Osteocyte (in vitro differentiated cells): ENCODE measurements at places on chromosomes 3 and 15. TPM values are rescaled to one million over a fixed set of nuclear protein-coding genes. Genes with fewer than 3 reads are reported as not detected.

GRCh38 chr3:47520756-47521155 is 7.2 kb upstream of the ELP6 start:
- no peaks in the 10 kb centered on the region for H3K36me3 ChIP-seq
- no peak for DNase-seq
- H3K4me1 ChIP-seq = peaks cover 9% of the 10 kb centered on the region
- H3K4me3 ChIP-seq = no peak overlapping the region

DNA sequence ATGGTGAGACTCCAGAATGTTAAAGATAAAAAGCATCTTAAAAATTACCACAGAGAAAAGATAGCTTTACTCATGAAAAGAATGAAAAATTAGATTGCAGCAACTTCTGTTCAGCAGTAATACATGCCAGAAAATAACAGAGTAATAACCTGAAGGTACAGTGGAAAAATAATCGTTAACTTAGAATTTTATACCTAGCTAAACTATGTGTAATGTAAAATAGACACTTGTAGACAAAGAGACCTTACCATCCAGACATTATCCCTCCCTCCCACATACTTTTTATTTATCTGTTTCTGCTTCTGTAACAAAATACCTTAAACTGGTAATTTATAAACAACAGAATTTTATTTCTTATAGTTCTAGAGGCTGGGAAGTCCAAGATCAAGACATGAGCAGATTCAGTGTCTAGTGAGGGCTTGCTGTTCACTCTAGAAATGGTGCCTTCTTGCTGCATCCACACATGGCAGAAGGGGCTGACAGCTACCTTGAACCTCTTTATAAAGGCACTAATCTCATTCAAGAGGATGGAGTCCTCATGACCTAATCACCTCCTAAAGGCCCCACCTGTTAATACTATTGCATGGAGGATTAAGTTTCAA is 90.7 kb downstream of the COL6A6 start:
- no peaks in the 10 kb centered on the region for H3K4me1 ChIP-seq
- no peak for DNase-seq
- no peak overlapping the region for H3K4me3 ChIP-seq
- no peak overlapping the region for H3K27ac ChIP-seq

- no peaks in the 10 kb centered on the region for H3K36me3 ChIP-seq
- H3K4me3 ChIP-seq = peak overlapping the region; percentile 66
- DNase-seq = no peak
- H3K4me1 ChIP-seq = peaks cover 100% of the 10 kb centered on the region
- H3K27ac ChIP-seq = peak overlapping the region; percentile 99
Observed at GRCh38 chr3:129598000-129598381, 8.5 kb downstream of the PLXND1 start.

The LARP6 gene
- total RNA-seq = 119 and 123 TPM in 2 replicates

The FOXB1 gene
- total RNA-seq = not detected in 2 replicates

DNA sequence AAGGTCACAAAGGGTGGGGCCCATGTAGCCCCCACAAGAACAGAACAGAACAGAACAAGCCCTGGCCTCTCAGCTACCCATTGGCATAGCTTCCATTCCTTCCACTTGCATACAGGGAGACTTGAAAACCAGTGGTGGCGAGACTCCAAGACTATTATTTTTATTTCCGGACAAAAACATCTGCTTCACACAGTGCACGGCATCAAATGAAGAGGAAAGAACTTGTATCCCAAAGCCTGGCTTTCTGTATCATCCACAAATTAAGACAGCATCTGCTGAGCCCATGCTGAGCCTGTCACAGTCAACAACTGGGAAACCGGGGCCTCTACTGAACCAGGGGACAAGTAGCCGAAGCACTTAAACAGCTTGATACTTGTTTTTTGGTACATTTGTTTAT is 56.0 kb downstream of the CLEC3B start:
- no peak overlapping the region for H3K4me3 ChIP-seq
- no peaks in the 10 kb centered on the region for H3K27me3 ChIP-seq
- H3K36me3 ChIP-seq = no peaks in the 10 kb centered on the region
- H3K27ac ChIP-seq = peak overlapping the region; percentile 95
- no peak for DNase-seq

- no peaks in the 10 kb centered on the region for H3K4me1 ChIP-seq
- H3K36me3 ChIP-seq = no peaks in the 10 kb centered on the region
- H3K27ac ChIP-seq = no peak overlapping the region
- no peak overlapping the region for H3K4me3 ChIP-seq
Observed at GRCh38 chr3:180000500-180000899, 36.2 kb downstream of the PEX5L start.

GRCh38 chr3:45537970-45538640 is 56.4 kb upstream of the LIMD1 start:
- H3K4me1 ChIP-seq = peaks cover 30% of the 10 kb centered on the region
- peaks cover 16% of the 10 kb centered on the region for H3K36me3 ChIP-seq
- no peaks in the 10 kb centered on the region for H3K27me3 ChIP-seq
- H3K27ac ChIP-seq = peak overlapping the region; percentile 71
- H3K4me3 ChIP-seq = no peak overlapping the region
- DNase-seq = no peak

DNA sequence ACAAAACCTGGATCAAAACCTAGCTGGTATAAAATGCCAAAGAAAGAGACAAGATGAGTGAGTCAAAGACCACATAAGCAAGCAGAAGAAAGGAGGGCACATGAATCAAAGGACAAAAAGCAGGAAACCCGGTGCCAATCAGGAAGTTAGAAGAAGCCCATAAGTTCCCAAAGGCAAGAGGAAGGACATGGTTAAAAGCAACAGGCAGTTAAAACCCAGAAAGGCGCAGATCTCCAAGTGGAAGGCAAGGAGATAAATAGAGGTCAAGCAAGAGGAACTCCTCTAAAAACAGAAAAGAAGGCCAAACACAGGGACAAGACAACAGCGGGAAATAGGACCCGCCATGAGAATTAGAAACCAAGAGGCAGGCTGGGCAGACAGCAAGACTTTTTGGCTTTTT is 4.4 kb downstream of the TMOD2 start:
- no peak overlapping the region for H3K27ac ChIP-seq
- DNase-seq = no peak
- H3K4me3 ChIP-seq = no peak overlapping the region
- H3K36me3 ChIP-seq = peaks cover 6% of the 10 kb centered on the region
- H3K4me1 ChIP-seq = peaks cover 22% of the 10 kb centered on the region
- H3K27me3 ChIP-seq = peaks cover 28% of the 10 kb centered on the region

- no peak overlapping the region for H3K27ac ChIP-seq
- H3K36me3 ChIP-seq = no peaks in the 10 kb centered on the region
- peaks cover 3% of the 10 kb centered on the region for H3K27me3 ChIP-seq
- no peak for DNase-seq
- no peaks in the 10 kb centered on the region for H3K4me1 ChIP-seq
- H3K4me3 ChIP-seq = no peak overlapping the region
Observed at GRCh38 chr3:28089527-28089897, 151.9 kb upstream of the CMC1 start.

GRCh38 chr15:97728791-97729190 is 231.7 kb upstream of the ARRDC4 start:
- no peaks in the 10 kb centered on the region for H3K4me1 ChIP-seq
- no peak for DNase-seq
- H3K27me3 ChIP-seq = peaks cover 21% of the 10 kb centered on the region
- no peaks in the 10 kb centered on the region for H3K36me3 ChIP-seq
- H3K4me3 ChIP-seq = no peak overlapping the region

- no peak for DNase-seq
- H3K4me3 ChIP-seq = no peak overlapping the region
- H3K27ac ChIP-seq = no peak overlapping the region
- H3K27me3 ChIP-seq = no peaks in the 10 kb centered on the region
- no peaks in the 10 kb centered on the region for H3K36me3 ChIP-seq
Observed at GRCh38 chr3:58874795-58875194, 175.0 kb downstream of the CFAP20DC start.

The CLDN11 gene
- total RNA-seq = 10.8 and 13.8 TPM in 2 replicates

The CCNB2 gene
- total RNA-seq = 12.2 and 12.7 TPM in 2 replicates

DNA sequence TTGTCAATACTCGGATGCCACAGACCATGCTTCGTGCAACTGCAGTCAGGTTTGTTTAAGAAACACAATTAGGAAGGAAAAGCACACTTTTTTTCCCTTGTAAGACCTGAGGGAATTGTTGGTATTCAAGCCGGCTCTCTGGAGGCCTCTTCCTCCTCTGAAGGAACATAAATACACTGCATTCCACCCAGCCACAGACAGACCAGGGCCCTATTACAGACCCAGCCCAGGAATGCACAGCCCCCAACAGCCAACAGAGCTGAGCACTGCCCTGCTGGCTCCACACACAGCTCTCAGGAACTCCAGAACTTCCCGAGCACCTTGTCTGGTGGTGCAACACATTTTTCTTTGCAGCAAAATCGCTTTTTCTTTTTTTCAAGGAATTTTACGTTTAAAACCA is 488.7 kb upstream of the PROK2 start:
- H3K36me3 ChIP-seq = no peaks in the 10 kb centered on the region
- H3K4me1 ChIP-seq = peaks cover 70% of the 10 kb centered on the region
- no peak for DNase-seq
- H3K27me3 ChIP-seq = peaks cover 4% of the 10 kb centered on the region
- H3K27ac ChIP-seq = peak overlapping the region; percentile 84

DNA sequence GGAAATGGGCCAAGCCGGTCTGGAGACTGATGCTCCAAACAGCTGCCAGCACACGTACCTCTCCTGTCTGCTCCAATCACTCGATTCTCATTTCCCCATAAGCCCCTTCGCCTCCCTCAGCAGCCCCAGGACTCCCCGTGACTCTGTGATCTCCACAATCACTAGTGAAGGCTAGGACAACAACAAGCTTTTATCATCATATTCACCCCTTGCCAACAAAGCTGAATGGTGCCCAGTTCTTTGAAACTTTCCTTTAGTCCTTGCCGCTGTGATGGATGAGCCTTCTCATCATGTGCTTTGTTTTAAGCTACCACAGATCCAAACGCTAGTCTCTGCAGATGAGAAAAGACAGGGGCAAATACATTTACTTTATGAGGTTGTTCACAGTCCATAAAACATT is 242.0 kb downstream of the SV2B start:
- H3K36me3 ChIP-seq = no peaks in the 10 kb centered on the region
- no peaks in the 10 kb centered on the region for H3K4me1 ChIP-seq
- no peak overlapping the region for H3K4me3 ChIP-seq
- H3K27me3 ChIP-seq = no peaks in the 10 kb centered on the region
- H3K27ac ChIP-seq = no peak overlapping the region

DNA sequence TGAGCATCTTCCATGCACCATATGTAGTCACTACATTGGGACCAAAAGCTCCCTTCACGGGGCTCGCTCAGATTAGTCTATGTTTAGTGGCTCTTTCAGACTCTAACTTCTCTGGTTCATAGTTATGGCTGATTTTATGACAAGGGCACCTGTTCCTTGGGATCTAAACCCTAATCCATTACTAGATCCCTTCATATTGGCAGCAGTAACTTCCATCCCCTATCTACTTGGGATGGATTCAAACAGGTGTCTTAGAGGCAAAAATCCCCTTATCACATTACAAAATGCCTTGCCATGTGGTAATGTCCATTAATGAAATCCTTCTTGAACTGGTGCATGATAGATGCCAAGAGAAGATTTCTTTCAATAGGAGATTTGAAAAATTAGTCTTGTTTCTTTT is 96.7 kb upstream of the TP63 start:
- H3K4me1 ChIP-seq = no peaks in the 10 kb centered on the region
- no peak overlapping the region for H3K27ac ChIP-seq
- H3K4me3 ChIP-seq = no peak overlapping the region
- no peaks in the 10 kb centered on the region for H3K36me3 ChIP-seq
- peaks cover 17% of the 10 kb centered on the region for H3K27me3 ChIP-seq

The TIMP4 gene
- 5.0 and 5.4 TPM in 2 replicates for total RNA-seq

The MESD gene
- 25.3 and 26.3 TPM in 2 replicates for total RNA-seq

DNA sequence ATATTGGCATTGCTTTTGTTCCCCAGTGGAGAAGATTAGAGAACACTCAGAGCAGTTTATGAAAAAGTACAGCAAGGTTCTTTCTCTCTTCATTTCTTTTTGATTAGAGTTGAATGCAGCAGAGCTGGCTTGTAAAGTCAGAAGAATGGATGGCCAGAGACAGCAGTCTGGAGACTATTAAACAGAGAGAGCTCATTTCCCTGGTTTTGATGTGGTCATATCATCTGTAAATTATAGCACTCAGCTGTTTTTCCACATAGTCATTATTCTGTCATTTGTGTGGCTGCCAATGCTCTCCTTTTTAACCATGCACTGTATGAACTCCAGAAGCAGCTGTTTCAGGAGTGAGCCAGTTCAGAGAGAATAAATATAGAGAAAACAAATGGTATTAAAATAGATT is 177.4 kb upstream of the CRBN start:
- no peaks in the 10 kb centered on the region for H3K27me3 ChIP-seq
- H3K36me3 ChIP-seq = no peaks in the 10 kb centered on the region
- no peak for DNase-seq
- no peak overlapping the region for H3K4me3 ChIP-seq
- H3K4me1 ChIP-seq = no peaks in the 10 kb centered on the region

GRCh38 chr3:38746641-38747040 is 69.4 kb downstream of the SCN10A start:
- H3K27me3 ChIP-seq = no peaks in the 10 kb centered on the region
- no peak for DNase-seq
- H3K4me1 ChIP-seq = no peaks in the 10 kb centered on the region
- H3K36me3 ChIP-seq = no peaks in the 10 kb centered on the region

- no peaks in the 10 kb centered on the region for H3K36me3 ChIP-seq
- no peak overlapping the region for H3K27ac ChIP-seq
- H3K27me3 ChIP-seq = peaks cover 45% of the 10 kb centered on the region
Observed at GRCh38 chr15:80321853-80322252, 69.8 kb upstream of the CTXND1 start.

The ADCY5 gene
- 10.6 and 15.3 TPM in 2 replicates for total RNA-seq

The SOX14 gene
- total RNA-seq = not detected in 2 replicates
